Cerebellar nuclear complex (tissue), 1 donor: ENCODE measurements at places on chromosomes 6 and 20.

- no peak for DNase-seq
These were observed 29.1 kb upstream of the CALHM6 start for GRCh38 chr6:116431964-116432595.

DNA sequence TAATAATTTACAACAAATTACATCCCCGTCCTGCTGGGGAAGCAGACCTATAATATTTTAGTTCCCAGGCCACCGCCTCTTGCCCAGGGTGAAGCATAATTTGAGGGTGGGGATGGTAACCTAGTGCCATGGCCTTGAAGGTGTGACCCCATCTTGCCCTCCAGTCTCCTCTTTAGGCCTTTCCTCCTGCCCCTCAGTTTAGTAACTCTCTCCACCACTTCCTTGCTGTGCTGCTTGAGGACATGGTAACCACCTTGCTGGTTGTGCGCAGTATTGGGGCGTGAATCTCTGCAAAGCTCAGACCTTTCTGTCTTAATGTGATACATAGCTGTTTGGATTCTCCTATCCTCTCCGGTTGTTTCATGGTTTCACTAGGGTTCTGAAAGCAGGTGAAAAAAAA, 16.6 kb downstream of the SNX9 start:
- no peak for DNase-seq

DNA sequence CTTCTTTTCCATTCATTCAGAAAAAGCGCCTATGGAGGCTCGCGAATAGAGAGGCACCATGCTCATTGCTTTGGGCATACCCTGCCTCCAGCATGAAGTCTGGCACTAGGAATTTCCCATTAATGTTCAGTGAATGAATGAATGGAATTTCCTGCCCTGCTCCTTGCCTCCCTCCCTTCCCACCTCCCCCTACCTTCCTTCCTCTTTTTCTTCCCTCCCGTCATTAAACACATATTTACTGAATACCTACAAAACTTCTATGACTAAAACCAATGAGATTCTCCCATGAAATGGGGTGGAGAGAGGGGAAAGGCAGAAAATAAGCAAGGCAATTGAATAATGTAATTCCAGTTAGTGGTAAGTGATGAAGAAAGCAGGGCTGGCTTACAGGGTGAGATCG, 213.8 kb upstream of the AGPAT4 start:
- no peak for DNase-seq

DNA sequence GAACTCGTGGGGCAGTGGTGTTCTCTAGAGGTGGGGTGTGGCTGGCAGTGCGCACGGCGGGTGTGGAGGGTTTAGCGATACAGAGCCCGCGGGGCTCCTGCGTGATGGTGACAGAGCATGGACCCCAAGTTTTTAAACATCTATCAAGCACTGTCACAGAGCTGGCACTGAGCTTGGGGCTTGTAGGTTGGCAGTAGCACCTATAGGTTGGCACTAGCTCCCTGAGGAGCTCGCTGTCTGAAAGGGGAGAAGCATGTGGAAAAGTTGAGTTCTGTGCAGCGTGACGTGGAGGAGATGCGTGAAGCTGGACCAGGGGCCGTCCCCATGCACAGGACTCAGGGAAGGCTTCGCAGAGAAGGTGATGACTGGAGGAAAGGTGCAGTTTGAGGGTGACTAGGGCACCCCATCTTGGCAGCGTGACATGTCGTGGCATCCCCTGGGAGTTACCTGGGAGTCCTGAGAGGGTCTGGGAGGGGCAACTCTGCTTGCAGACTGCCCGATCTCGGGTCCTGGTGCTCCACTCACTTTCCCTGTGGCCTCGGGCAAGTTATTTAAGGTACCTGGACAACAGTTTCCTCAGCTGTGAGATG, 122.0 kb downstream of the CDH4 start:
- no peak for DNase-seq

- no peak for DNase-seq
These were observed 307.7 kb downstream of the ARHGAP18 start for GRCh38 chr6:129402244-129402643.

DNA sequence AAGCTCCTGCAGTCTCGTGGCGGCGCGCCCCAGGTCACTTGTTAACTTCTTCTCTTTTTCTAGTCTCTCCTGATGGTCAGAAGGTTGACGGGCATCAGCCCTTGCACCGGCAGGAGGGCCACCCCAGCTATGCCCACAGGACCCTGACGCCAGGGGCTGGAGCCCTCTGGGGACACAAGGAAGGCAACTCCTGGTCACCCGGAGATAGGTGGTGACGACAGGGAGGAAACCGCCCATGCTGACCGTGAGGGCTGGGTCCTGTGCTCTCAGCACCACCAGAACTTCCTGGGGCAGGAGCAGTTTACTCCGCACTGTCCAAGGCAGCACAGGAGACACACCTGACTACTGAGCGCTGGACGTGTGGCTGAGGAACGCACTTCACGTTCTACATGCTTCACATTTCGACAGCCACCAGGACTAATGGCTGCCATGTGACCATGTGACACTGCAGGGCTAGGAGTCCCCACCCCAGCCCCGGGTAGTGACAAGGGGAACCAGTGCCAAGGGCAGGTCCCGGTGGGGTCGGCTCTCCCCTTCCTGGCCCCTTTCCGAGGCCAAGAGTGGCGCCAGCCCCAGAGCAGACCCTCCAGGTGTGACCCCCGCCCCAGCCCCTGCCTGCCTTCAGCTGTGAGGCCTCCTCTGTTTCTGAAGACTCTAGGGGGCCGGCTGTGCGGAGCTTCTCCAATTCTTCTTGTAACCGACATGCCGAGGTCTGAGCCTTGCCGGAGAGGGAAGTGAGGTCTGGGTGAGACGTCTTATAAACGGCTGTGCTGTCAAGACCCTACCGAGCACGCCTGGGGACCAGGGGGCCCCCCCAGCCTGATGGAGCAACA, 45.2 kb downstream of the DSTN start:
- DNase-seq = no peak

- no peak for DNase-seq
These were observed 101.9 kb downstream of the REV3L start for GRCh38 chr6:111381123-111381522.

DNA sequence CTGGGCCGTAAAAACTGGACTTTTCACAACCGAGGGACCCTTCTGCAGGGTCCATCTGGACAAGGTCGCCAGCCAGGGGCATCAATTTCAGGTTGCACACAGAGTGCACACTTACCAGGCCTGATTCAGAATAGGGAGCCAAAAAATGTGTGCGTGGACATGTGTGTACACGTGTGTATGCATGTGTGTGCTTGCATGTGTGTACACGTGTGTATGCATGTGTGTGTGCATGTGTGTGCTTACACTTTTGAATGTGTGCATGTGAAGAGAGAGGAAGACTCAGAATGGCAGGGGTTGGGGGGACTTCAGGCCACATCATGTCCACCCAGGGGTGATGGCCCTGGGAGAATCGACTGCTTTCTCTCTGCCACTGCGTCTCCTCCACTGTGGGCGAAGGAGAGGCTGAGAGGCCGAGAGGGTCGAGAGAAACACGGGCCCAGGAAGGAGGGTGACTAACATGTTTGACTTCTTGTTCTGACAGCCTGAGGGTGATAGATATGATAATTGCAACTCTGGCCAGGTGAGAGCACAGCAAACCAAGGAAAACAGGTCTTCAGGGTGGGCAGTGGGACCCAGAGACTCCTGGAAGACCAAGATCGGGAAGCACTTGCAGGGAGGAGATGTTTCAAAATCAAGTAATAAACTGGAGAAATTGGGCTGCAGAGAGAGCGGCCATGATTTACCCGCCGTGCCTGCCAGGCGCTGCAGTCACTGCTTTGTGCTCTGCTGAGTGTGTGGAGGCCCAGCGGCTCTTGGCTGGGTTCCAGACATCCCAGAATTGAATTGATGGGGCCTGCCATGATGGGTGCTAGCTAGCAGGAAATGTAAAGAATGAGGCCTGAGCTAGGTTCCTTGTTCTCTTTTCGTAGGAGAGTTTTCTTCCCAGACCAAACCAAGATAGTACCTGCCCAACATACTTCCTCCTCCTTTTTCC, 310.8 kb downstream of the QKI start:
- DNase-seq = no peak

- DNase-seq = no peak
These were observed 71.3 kb upstream of the SLC2A12 start for GRCh38 chr6:134123666-134124208.

DNA sequence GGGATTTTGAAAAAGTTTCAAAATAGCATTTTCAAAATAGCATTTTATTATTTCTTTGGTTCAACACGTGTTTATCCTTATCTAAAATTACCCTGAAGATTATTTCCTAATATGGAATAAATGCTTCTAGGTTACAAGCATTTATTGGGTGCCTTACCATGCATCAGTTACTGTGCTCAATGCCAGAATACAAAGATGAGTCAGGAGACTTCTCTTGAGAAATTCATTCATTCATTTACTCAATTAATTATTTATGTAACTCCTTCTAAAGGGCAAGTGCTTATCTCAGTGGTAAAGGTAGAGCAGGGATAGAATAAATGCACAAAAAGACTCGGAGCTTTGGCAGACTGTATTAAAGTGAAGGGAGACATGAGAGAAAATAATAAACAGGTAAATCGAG, 150.1 kb upstream of the PDE7B start:
- no peak for DNase-seq

GRCh38 chr6:109325400-109325801, 56.9 kb downstream of the CD164 start:
- DNase-seq = no peak

DNA sequence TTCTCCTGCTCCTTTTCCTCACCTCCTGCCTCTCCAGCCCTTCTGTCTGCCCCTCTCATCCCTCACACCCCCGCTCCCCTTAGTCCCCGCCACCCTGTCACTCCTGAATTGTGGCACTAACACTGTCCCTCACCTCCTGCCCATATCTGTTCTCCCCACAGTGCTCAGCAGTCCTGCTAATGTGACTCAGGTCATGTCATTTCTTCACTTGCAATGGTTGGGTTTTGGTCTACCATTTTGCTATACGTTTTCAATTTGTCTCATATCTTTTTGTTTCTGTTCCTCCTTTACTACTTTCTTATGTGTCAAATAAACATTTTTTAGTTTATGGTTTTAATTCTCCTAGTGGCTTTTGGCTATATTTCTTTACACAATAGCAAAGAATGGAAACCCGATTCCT, 1.3 kb upstream of the HLA-B start:
- no peak for DNase-seq

DNA sequence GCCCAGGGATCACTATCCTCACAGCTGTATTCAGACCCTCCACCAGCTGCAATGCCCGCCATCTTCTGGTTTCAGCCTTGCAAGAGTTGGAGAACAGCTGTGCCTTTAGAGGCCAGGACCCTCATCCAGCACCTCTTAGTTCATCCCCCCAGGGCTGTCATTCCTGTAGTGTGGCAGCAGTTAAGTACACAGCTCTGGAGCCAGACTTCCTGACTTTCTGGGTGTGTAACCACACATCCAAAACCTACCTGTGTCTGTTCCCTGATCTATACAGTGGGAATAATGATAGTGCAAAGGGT, 452 bp upstream of the TREM2 start:
- no peak for DNase-seq

DNA sequence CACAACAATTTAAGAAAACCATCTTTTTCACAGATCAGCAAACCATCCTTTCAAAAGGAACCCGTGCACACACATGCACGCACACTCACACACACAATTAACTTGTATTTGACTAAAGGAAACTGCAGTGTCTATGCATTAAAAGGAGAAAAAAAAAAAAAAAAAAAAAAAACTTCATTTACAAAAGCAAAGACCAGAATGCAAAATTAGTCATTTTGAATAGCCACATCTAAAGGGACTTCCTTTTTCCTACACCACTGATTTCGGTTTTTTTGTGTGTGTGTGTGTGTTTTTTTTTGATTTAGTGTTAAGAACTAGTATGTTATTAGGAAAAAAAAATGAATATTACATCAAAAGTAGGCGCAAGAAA, 6.3 kb downstream of the ZMYND8 start:
- DNase-seq = no peak

- no peak for DNase-seq
These were observed 23.2 kb downstream of the DIDO1 start for GRCh38 chr20:62902926-62903615.

- DNase-seq = no peak
These were observed 25.7 kb downstream of the PIGU start for GRCh38 chr20:34651200-34651599.

- no peak for DNase-seq
These were observed 683.6 kb downstream of the BCKDHB start for GRCh38 chr6:80789912-80790570.

DNA sequence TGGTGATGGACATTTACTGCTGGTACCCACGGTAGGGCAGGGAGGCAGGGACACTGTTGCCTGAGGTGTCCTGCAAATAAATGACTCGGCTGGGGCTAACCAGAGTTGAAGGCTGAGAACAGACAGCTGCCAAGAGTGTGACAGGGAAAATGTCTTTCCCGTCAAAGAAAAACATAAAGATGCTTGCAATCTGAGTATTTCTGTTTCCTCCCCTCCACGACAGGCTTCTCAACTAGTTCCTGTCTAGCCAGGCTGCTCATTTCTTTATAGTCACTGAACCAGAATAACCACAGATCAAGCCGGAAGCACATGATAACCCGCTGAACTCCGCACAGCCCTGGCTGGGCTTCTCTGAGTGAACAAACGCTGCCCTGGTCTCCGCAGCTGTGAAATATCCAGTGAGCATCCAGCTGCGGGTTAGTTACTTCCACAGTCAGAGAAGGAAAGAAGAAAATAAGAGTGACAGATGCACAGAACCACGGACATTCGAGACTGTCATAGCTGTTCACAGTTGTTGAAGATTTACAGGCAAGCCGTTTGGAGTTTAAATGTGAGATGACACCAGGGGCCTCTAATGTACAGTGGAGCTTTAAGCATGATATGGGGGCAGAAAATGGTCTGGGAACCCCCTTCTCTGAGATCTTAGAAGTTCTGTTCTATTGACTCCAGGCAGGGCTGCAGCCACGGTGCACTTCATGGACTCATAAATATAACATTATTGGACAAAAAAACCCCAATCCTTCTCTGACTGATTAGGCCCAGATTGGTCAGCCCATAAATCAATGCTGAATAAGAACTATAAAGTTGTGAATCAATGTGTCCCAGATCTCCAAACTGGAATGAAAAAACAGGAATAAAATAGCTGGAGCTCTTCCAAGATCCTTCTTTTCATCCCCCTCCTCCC, 299.9 kb upstream of the SUPT3H start:
- DNase-seq = no peak

DNA sequence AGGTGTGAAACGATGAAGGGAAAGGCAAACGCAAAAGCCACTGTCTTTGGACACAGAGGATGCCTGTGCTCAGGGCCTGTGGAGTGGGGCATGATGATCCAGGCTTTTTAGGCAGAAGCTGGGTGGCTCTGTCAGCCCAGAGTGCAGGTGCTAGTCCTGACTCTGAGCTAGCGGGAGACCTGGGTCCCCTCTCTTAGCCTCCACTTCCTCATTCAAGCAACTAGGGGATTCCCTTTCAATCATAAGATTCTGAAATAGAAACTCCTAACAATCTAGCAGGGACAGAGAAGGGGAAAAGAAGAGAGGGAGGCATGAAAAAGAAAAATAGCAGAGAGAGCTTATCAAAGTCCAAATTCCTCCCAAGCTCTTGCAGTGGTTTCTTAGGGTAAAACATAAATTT, 7.6 kb upstream of the HIVEP2 start:
- no peak for DNase-seq

DNA sequence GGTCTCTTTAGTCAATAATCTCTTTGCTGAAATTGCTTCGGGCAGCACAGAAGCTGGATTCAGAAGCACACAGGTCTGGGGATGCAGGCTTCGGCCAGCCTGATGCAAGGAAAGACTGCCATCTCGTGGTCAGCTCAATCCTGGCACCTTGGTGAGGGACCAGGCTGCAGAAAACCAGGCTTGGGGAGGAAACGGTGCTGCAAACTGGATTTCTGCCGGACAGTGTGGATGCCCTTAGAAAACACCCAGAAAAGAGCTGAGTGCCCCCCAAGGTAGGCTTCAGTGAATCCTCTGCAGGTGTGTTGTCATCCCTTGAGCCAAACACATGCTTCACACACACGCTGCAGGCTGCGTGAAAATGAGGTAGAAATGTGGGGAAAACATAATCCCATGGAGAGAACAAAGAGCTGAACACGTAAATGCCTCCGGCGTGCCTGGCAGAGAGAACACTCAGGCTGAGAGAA, 89.8 kb upstream of the PAX1 start:
- DNase-seq = no peak
